Renal cortical epithelial cell (primary cell): ENCODE measurements at places on chromosomes 6 and 20. TPM values are rescaled to one million over a fixed set of nuclear protein-coding genes. Genes with fewer than 3 reads are reported as not detected.

DNA sequence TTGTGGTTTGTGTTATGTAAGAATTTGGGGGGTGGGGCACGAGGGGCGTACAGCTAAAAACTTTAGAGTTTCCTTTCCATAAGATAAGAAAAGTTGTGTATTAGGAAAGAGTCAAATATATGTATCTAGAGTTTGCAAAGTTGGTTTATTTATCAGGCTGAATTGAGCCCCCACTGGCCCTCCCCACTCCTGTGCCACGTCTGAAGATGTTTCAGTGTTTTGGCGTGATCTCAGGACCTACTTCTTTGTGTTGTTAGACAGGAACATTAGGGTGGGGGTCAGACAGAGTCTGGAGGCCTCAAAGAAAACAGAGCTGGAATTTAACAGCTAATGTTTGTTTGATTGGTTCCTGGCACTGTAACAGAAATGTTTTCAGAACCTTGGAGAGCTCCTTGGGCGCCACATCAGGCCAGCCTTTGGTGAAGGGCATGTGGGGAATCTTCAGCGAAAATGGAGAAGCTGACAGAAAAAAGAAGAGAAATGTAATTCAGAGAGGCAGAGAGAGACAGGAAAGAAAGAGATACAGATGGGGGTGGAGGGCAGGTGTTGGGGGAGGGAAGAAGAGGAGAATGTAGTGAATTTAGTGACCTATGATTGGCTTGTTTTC, 674 bp downstream of the NRSN1 start:
- peak; percentile 69 for DNase-seq

The NDRG3 gene
- 28.3 and 34.5 TPM in 2 replicates for total RNA-seq

DNA sequence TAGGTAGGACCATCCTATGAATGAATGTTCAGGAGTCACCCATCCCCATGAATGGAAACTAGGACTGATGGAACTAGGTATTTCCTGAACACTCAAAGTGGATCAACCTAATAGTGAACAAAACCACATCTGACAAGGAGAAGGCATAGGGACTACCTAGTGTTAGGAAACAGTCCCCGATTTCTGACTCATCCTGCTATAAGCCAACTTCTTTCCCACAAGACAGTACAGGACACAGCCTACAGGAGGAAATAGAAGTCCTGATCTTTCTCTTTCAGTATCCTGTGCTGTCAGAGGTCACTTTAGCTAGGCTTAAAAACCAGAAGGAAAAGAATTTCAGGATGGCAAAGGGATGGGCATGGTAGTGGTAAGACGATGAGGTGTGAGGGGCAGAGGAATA, 19.5 kb upstream of the GMDS start:
- DNase-seq = peak; percentile 87

DNA sequence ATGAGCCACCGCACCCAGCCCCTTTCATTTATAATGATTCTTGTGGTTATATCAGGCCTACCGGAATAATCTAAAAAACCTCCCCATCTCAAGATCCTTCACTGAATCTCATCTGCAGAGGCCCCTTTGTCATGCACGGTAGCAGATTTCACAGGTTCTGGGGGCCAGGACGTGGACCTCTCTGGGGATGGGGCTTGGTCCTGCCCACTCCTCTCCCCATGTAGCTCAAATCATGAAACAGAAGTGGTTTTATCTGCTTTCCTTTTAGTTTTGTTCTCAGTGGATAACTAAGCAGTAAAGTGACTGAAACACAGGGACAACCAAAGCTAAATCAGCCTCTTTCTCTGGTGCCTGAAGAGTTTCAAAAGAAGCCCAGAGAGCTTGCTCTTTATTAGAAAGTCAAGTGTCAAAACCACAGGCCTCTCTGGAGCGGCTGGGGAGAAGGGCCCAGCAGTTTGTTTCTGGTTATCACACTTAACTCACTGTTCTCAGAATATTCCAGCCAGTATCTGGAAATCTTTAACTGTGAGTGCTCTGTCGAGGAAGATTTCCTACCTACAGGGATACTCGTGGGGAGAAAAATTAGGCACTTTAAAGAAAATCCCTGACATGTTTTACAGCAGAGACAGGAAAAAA, 60.6 kb upstream of the FAM184A start:
- no peak for DNase-seq

DNA sequence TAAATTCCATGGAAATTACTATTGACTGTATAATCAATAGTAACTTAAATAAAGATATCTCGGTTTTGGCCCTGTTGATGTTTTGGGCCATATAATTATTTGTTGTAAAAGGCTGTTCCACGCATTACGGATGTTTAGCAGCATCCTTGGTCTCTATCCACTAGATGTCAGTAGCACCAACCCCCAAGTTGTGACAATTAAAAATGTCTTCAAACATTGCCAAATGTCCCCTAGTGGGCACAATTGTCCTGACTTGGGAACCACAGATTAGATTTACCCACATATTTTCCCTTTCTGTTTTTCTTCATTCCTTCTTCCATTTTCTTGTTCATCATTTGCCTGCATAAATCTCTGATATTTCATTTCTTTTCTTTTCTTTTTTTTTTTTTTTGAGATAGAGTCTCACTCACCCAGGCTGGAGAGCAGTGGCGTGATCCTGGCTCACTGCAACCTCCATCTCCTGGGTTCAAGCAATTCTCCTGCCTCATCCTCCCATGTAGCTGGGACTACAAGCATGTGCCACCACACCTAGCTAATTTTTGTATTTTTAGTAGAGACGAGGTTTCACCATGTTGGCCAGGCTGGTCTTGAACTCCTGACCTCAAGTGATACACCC, 13.6 kb upstream of the WFDC8 start:
- peak; percentile 34 for DNase-seq

GRCh38 chr6:140542863-140543262, 1168.4 kb upstream of the CITED2 start:
- no peak for DNase-seq

DNA sequence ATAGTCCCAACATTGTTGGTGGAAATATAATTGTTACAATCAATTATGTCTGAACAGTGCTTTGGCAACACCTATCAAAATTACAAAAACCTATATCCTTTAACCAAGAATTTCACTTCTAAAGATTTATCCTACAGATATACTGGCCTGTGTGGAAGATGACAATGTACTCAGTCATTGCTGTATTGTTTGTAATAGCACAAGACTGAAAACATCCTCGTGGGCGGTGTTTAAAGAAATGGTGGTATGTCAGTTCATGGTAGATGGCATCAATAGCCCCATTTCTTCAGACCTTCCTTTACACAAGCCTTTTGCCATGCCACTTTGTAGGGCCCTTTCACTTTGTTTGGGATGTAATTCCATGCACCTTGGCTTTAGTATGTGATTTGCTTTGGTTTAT, 9.8 kb upstream of the TPBG start:
- DNase-seq = no peak

DNA sequence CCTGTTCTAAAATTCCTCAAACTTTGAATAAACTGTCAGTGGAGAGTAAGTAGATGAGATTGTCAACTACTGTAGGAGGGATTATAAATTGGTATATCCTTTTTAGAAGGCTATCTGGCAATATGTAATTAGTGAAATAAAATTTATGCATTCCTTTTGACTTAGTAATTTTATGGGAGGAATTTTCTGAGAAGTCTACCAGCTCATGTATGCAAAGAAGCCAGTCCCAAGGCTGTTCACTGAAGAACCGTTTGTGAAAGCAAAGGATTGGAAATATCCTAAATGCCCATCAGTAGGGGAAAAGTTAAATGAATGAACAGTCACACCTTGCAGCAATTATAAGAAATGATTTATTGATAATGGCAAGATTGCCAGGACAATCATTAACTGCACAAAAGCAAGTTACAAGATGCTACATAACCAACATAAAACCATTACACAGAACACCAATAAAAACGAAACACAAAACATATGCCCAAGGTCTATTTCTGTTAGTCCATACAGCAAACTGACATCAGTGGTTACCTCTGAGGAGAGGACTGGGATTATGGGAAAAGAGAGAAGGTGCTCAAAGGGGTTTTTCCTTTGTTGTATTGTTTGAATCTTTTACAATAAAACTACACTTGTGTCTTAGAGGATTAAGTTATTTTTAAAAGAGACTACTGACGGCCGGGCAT, 4.6 kb upstream of the DSTN start:
- DNase-seq = peak; percentile 96

DNA sequence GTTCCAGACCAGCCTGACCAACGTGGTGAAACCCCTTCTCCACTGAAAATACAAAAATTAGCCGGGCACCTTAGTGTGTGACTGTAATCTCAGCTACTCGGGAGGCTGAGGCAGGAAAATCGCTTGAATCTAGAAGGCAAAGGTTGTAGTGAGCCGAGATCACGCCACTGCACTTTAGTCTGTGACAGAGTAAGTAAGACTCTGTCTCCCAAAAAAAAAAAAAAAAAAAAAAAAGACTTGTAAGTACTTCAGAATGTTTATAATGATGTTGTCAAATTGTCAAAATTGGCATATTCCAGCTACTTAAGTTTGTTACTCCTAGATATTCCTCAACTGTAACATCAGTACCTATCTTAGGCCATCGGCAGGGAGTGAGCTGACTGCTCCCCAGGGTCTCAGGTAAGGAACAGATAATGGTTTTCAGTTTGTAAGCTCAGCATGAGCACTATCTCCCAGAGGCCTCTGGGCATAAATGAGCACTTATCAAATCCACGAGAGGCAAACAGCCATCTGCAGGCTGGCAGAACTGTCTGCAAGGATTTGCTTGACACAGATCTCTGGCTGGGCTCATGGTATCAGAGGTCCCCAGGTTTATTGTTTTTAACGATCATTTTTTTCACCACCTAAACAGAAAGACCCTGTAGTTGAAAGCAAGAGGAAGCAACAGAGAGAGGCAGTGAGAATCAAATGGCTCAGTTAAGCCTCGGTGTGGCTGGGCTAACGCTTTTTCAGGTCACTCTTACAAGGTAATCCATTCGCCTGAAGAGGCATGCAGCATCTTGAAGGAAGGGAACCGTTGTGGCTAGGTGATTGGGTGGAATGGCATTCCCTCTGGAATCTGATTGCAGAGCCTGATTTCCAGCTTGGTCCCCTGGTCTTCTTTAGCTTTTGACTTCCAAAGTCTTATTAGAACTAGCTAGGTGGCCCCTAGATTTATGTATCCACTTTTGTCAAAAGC, 115.9 kb downstream of the LY86 start:
- no peak for DNase-seq

DNA sequence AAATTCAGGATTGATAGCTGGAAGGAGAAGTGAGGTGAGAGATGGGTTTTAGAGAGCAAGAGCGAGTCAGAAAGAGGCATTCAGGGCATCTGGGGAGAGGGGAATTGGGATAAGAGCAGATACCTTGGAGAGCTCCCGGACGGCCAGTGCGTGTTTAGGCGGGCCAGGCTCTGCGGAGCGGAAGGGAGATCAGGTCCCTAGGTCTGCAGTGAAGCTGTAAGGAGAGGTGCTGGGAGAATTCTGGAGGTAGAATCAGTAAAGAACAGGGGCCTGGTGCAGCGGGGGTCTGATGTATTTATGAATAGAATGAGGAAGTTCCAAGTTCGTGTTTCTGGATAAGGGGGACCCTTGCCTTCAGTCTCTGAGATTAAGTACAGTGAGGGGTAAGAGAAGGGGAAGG, 47.4 kb upstream of the FAM83D start:
- DNase-seq = peak; percentile 7

The PTGIS gene
- 0.52 and 7.1 TPM in 2 replicates for total RNA-seq

The CBFA2T2 gene
- 4.7 and 13.6 TPM in 2 replicates for total RNA-seq

- DNase-seq = peak; percentile 96
Measured at GRCh38 chr20:20010639-20011500, 6.3 kb upstream of the NAA20 start.

DNA sequence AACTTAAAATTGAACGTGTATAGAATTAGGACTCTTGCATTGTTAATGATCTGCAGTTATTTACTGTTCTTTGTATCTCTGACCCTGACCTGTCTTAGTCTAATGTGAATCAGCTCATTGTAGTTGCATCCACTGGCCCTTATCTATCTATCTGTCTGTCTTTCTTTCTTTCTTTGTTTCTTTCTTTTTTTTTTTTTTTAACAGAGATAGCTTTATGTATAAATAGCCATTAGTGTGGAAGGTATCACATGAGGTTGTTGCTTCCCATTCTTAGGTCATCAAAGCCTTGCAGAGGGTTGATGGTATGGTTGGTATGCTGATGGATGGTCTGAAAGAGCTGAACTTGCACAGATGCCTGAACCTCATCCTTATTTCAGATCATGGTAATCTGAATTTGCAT, 59.9 kb downstream of the ENPP1 start:
- no peak for DNase-seq

DNA sequence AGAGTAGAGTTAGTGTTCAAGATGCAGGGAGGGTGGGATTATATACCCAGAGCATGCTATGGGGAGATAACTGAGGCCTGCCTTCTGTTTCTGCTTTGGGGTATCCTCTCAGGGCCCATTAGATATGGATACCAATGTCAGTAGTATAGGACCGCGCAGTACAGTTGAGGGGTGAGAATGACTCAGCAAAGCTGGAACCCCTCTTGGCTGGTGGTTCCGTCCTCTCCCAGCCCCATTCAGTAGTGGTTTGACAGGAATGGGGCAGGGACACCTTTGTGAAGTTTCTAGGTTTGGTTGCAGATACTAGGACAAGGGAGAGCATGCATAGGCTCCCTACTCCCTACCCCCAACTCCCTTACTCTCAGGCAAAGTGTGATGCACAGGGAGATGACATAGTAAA, 47.8 kb downstream of the EIF2S2 start:
- DNase-seq = no peak

GRCh38 chr6:3857468-3858456, 8.6 kb downstream of the FAM50B start:
- DNase-seq = no peak

The CABLES2 gene
- 2.7 TPM in 1 of 2 replicates, not detected in the other for total RNA-seq

The PSORS1C2 gene
- total RNA-seq = not detected in 2 replicates

DNA sequence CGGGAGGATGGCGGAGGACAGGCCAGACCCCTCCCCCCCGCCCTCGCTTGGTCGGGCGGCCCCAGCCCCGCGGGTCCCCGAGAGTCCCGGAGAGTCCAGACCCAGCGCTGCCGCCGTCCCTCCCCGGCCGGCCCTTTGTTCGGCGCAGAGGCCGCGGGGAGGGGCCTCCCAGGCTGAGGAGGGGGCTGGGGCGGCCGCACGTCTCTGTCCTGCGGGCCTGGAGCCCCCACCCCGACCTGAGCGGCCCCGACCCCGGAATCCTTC, 806 bp downstream of the KCNQ2 start:
- DNase-seq = no peak

GRCh38 chr6:170367241-170367640, 60.7 kb downstream of the FAM120B start:
- DNase-seq = no peak

- peak; percentile 39 for DNase-seq
Measured at GRCh38 chr6:130872250-130873095, 45.3 kb downstream of the SMLR1 start.

- DNase-seq = peak; percentile 99
Measured at GRCh38 chr20:25237610-25238318, 10.1 kb upstream of the PYGB start.

- DNase-seq = no peak
Measured at GRCh38 chr6:97361286-97361685, 78.3 kb upstream of the MMS22L start.

- no peak for DNase-seq
Measured at GRCh38 chr6:28135393-28135792, 6.3 kb upstream of the ZKSCAN8 start.

The OARD1 gene
- total RNA-seq = 10.1 and 17.1 TPM in 2 replicates

- no peak for DNase-seq
Measured at GRCh38 chr6:145801021-145801420, 13.6 kb downstream of the FBXO30 start.

The CRYBG1 gene
- total RNA-seq = 13.9 and 16.3 TPM in 2 replicates

GRCh38 chr6:52497652-52498408, 77.7 kb downstream of the EFHC1 start:
- DNase-seq = no peak
